ENCODE measurements at places on chromosomes 12 and 14.

DNA sequence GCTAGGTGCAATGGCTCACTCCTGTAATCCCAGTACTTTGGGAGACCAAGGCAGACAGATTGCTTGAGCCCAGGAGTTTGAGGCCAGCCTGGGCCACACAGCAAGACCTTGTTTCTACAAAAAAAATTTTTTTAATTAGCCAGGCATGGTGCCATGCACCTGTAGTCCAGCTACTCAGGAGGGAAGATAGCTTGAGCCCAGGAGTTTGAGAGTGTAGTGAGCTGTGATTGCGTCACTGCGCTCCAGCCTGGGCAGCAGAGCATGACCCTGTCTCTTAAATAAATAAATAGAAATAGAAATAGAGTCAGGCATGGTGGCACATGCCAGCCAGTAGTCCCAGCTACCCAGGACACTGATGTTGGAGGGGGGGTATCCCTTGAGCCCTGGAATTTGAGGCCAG lies 36.7 kb upstream of the CLIP1 start:
- no peak for DNase-seq

- DNase-seq = no peak
Observed at GRCh38 chr12:7354529-7354928, 50.7 kb downstream of the ACSM4 start.

GRCh38 chr12:15650399-15651128 lies 138.6 kb downstream of the EPS8 start:
- no peak for DNase-seq

DNA sequence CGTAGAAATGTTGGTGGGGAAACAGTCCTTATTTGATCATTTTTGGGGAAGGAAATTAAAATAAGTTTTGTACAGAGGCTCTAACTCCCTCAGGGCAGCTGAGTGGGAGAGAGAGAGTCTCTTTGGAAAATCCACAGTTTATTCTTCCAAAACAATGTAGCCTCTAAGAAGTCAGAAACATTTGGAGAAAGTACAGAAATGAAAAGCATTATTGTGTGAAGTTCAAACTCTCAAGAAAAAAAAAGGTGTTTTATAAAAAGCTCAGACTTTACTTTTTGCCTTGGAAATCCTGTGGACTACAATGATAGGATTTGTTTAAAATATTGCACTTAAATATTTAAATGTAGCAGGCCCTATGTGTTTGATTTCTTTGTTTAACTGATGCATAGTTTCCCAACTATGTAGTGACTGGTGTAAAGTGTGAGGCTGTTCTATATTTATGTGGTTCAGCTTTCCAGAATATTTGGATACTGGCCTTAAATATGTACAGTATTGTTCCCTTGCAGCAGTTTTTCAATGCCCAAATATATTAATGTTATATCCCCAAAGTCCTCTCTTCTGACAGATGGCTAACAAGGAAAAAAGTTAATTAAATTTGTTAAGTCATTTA lies 82.0 kb upstream of the OTOGL start:
- no peak for DNase-seq

DNA sequence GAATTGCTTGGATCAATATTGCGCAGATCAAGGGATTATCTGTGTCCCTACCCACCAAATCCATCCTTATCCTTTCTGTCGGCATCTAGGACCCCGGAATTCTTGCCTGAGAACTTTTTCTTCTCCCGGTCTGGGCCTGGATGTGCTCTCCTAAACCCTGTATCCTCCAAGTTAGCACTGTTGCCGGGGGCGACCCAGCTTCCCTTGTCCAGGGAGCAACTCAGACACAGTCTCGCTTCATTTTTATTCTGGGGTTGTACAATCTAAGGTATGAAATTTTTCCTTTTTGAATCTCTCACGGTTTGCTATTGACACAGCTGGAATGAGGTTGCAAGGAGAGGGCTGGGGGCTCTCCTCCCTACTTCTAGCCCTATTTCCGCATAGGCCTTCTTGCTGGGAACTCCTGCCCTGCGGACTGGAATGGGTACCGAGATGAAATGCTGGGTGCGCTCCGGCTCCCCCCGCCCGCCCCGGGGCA lies 403 bp upstream of the PNP start:
- DNase-seq = no peak

- no peak for DNase-seq
Observed at GRCh38 chr14:102975662-102976061, 53.2 kb downstream of the AMN start.

- DNase-seq = no peak
Observed at GRCh38 chr12:130683080-130683479, 33.0 kb downstream of the RIMBP2 start.

- DNase-seq = no peak
Observed at GRCh38 chr12:128942960-128943477, 89.7 kb downstream of the GLT1D1 start.

DNA sequence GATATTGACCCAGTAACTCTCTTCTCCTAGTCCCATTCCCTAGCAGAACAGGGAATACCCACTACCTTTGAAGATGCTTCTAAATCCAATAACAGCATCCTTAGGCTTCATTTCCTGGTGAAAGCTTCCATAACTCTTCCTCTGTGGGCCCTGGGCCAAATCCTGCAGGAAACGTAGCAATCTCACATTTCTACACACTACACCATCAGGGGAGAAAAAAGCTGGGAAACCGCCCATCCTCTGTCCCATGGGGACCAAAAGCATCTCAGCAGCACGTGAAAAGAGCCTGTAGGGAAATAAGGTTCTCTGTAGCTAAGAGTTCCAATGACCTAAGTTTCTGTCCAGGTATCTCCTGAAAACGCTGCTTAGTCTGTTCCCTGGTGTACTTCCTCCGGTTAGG lies 340.2 kb downstream of the DPF3 start:
- no peak for DNase-seq

Data from dorsolateral prefrontal cortex (tissue), 122 donors.